HFFc6 (cell line): ENCODE measurements at places on chromosomes 1 and 21. TPM values are rescaled to one million over a fixed set of nuclear protein-coding genes. Genes with fewer than 3 reads are reported as not detected.

DNA sequence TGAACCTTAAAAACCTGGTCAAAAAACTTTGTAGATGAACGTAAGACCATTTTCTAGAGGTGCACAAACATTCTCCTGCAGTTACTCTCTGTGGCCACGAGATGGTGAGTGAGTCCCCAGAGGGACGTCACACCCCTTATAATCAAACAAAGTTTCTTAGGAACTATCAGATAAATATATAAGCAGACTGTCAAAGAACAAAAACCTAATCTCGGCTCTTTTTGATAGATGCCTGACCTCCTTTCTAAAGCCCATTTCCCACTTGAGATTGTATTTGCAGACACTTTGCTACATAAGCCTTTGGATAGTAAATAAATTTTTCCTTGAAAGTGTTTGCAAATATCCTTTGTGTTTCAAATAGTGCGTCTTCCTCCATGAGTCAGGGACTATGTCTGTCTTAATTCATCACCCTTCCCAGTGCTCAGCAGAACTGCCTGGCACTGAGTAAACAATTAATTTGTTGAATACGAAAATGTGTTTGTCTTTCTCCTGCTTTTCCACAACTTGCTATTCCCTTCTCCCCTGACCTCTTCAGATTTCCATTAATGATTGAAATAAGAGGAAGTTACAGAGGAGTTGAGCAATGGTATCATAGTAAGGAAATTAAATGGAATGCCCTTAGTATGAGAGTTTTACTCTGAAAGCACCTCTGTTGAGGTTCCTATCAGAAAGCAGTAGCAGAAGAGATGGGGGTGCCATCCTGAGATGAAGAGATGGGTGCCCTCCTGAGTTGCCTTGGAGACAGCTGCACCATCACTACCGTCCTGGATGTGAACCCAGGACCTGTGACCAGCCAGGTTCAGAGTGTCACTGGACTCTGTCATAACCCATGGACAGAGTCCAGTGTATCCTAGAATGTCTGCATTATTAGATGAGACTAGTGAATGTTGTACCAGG lies 57.8 kb upstream of the RAVER2 start:
- H3K4me1 ChIP-seq: peaks cover 33% of the 10 kb centered on the region
- H3K27ac ChIP-seq: peak overlapping the region; percentile 66
- H3K36me3 ChIP-seq: peaks cover 4% of the 10 kb centered on the region

The RHOU gene
- total RNA-seq: 0.28 to 0.45 TPM (median 0.31 TPM) in 3 replicates

DNA sequence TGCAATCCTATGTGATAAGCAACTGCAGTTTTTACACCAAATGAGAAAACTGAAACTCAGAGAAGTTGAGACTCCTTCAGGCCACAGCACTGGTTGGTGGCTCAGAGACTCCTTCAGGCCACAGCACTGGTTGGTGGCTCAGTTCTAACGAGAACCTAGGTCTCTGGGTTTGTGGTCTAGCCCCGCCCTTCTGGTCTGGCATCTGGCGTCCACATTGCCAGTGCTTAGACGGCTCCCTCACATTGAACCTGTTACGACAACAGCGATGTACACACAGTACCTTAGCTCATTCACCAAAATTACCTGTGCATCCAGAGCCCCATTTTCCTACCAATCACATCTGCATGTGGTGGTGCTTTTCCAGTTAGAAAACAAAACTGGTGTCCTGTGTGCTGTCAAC lies 66.1 kb downstream of the NID1 start:
- H3K4me3 ChIP-seq: peak overlapping the region; percentile 72; the same call in 1 of the 2 replicates
- peak overlapping the region; percentile 99 for H3K27ac ChIP-seq
- peaks cover 61% of the 10 kb centered on the region for H3K36me3 ChIP-seq
- DNase-seq: no peak
- peaks cover 59% of the 10 kb centered on the region for H3K4me1 ChIP-seq
- H3K27me3 ChIP-seq: peaks cover 5% of the 10 kb centered on the region; the same call in 1 of the 2 replicates

The PGLYRP3 gene
- not detected in 3 replicates for total RNA-seq

DNA sequence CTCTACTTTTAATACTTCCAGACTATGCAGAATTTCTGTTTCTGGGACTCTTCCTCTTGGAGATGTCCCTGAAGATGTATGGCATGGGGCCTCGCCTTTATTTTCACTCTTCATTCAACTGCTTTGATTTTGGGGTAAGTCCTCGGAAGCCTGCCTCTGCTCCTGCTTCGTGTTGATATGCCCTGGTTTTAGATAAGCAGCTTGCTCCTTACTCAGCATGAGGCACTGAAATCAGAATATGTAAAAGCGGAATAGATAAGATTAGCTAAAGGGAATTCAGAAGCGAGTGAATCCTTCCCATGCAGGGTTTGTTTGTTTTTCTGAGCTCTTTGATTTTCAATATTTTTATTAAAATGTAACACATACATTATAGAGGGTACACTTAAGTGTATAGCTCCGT lies 234.7 kb downstream of the CACNA1E start:
- no peak overlapping the region for H3K4me3 ChIP-seq
- no peak for DNase-seq
- no peak overlapping the region for H3K27ac ChIP-seq
- no peaks in the 10 kb centered on the region for H3K4me1 ChIP-seq

DNA sequence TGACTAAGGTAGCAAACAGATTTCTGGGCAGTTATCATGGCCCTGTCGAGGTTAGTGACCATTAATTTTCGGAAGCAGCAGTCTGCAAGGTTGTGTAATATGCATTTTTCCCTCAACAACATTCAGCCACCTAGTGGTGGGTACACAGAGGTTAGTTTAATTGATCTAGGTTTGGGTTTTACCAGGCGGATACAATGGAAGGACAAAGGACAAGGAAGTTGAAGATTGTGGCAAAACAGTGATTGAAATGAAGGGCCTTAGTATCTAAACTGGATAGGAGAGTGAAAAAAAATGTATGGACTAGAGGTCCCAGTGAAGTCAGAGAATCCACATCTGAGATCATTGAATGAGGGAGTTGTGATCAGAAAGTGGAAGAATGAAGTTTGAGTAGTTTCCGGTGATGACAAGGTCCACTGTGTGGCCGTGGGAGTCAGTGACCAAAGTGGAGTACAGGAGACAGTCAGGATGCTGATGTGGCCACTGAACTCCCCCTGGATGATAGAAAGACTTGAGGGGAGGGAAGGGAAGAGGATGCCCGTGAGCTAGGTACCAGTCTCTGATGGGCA lies 2.8 kb downstream of the ARMH1 start:
- peaks cover 25% of the 10 kb centered on the region for H3K4me1 ChIP-seq
- H3K27me3 ChIP-seq: no peaks in the 10 kb centered on the region; the same call in 1 of the 2 replicates
- DNase-seq: peak; percentile 76
- no peaks in the 10 kb centered on the region; the same call in 1 of the 2 replicates for H3K36me3 ChIP-seq

The SCCPDH gene
- total RNA-seq: 20.9 to 26.6 TPM (median 25.6 TPM) in 3 replicates

DNA sequence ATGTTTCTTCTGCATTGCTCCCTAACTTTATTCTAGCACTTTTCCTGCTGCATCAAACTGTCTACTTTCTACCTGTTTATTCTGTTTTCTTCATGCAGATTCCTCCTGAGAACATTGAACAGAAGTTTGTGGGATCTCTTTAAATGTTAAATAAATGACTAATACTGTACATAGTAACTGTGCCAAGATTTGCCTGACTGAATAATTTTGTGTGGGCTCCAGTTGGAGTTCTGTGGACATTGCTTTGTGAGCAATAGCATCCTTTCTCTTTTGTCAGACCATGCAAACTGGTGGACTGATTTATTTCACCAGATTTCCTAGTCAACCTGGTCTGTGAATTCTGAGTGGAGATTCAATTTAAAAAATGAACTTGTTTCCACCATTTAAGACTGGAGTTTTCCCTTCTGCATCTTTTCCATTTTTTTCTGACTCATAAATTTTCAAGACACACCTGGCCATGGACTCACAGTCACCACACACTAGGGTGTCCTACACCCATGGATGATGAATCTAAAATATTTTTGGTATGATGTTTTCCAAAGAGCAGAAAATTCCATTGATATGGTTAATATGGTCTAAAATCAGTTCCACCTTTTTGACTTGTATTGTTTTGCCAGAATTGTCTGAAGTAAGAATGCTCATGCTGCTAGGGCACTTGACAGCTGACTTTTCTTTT lies 140.7 kb upstream of the SPAG17 start:
- no peak overlapping the region for H3K4me3 ChIP-seq
- H3K36me3 ChIP-seq: no peaks in the 10 kb centered on the region
- H3K27ac ChIP-seq: no peak overlapping the region
- no peak for DNase-seq
- peaks cover 6% of the 10 kb centered on the region; the same call in 1 of the 2 replicates for H3K4me1 ChIP-seq
- peaks cover 3% of the 10 kb centered on the region for H3K27me3 ChIP-seq

DNA sequence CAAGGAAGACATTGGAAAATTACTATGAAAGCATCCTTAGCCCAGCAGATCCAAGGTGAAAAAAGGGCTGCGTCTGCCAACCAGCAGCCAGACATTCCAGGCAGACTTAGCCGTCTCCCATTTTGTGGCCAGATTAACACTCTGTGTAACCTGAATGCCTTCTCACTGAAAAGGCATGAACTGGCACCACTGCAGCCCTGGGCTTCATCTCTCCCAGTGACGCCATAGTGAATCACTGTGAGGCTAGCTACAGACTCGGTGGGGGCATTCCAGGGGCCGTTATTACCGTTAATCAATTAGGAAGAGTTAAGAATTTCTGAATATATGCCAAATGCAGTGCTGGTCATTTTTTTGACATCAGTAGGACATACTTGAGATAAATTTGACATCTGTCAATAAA lies 627.4 kb downstream of the LMO4 start:
- H3K36me3 ChIP-seq: no peaks in the 10 kb centered on the region
- peak overlapping the region; percentile 46 for H3K4me3 ChIP-seq
- peak overlapping the region; percentile 51 for H3K27ac ChIP-seq
- H3K4me1 ChIP-seq: peaks cover 75% of the 10 kb centered on the region

- peaks cover 55% of the 10 kb centered on the region for H3K4me1 ChIP-seq
- peak; percentile 77 for DNase-seq
- H3K27me3 ChIP-seq: peaks cover 2% of the 10 kb centered on the region; the same call in 1 of the 2 replicates
- H3K4me3 ChIP-seq: peak within 1 kb of the TSS; percentile 91
- H3K36me3 ChIP-seq: peaks cover 15% of the 10 kb centered on the region
- peak within 1 kb of the TSS; percentile 91 for H3K27ac ChIP-seq
Measured at GRCh38 chr1:16155537-16156410, at the start of gene EPHA2. TSS of gene EPHA2 (minus strand) at chr1:16156069. CDS start at chr1:16155932, 137 bp downstream.

DNA sequence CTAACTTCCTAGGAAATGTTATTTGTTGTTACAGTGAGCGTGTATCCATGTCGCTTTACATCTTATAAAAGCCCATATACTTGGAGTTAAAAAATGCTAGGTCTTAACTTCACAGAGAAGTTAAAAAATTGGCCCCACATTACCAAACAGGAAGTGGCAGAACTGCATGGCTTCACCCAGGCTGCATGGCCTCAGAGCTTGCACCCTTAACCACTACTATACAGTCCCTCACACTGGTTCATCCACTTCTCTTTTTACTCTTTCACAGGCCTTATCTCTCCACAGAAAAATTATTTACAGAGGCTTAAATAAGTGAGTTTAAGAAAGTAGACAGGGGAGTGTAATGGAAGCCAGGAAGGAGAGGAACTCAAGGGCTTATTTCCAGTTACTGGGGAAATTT lies 402.5 kb downstream of the HHAT start:
- H3K27ac ChIP-seq: no peak overlapping the region
- H3K36me3 ChIP-seq: no peaks in the 10 kb centered on the region
- peaks cover 2% of the 10 kb centered on the region; the same call in 1 of the 2 replicates for H3K27me3 ChIP-seq
- no peak for DNase-seq
- no peak overlapping the region for H3K4me3 ChIP-seq

The LCE1B gene
- not detected in 3 replicates for total RNA-seq

- no peaks in the 10 kb centered on the region; the same call in 1 of the 2 replicates for H3K27me3 ChIP-seq
- peaks cover 4% of the 10 kb centered on the region; the same call in 1 of the 2 replicates for H3K36me3 ChIP-seq
- H3K4me1 ChIP-seq: peaks cover 45% of the 10 kb centered on the region
- H3K27ac ChIP-seq: peak overlapping the region; percentile 99
Measured at GRCh38 chr1:224329484-224329841, 509 bp downstream of the NVL start.

GRCh38 chr21:34822942-34823341 lies 154.1 kb downstream of the CLIC6 start:
- peaks cover 80% of the 10 kb centered on the region for H3K36me3 ChIP-seq
- peak overlapping the region; percentile 50 for H3K4me3 ChIP-seq
- H3K27me3 ChIP-seq: peaks cover 8% of the 10 kb centered on the region

- no peaks in the 10 kb centered on the region; the same call in 1 of the 2 replicates for H3K27me3 ChIP-seq
- H3K4me3 ChIP-seq: no peak overlapping the region
- no peak overlapping the region for H3K27ac ChIP-seq
- H3K4me1 ChIP-seq: peaks cover 41% of the 10 kb centered on the region
Measured at GRCh38 chr1:17183388-17184160, 21.4 kb upstream of the PADI1 start.

The EDN2 gene
- not detected in 3 replicates for total RNA-seq

The TNNI3K gene
- not detected in 3 replicates for total RNA-seq

GRCh38 chr1:175498002-175498401 lies 245.4 kb downstream of the TNR start:
- no peaks in the 10 kb centered on the region for H3K4me1 ChIP-seq
- DNase-seq: no peak
- no peak overlapping the region for H3K27ac ChIP-seq
- peaks cover 4% of the 10 kb centered on the region; the same call in 1 of the 2 replicates for H3K27me3 ChIP-seq
- no peaks in the 10 kb centered on the region for H3K36me3 ChIP-seq

GRCh38 chr1:41882486-41882885 lies 36.2 kb downstream of the HIVEP3 start:
- DNase-seq: no peak
- H3K27me3 ChIP-seq: no peaks in the 10 kb centered on the region
- no peak overlapping the region for H3K4me3 ChIP-seq
- peaks cover 4% of the 10 kb centered on the region; the same call in 1 of the 2 replicates for H3K36me3 ChIP-seq

GRCh38 chr1:162732566-162733335 lies 57.8 kb upstream of the HSD17B7 start:
- H3K4me1 ChIP-seq: peaks cover 35% of the 10 kb centered on the region
- peak overlapping the region; percentile 55 for H3K27ac ChIP-seq
- peaks cover 50% of the 10 kb centered on the region for H3K36me3 ChIP-seq
- H3K27me3 ChIP-seq: no peaks in the 10 kb centered on the region; the same call in 1 of the 2 replicates
- H3K4me3 ChIP-seq: no peak overlapping the region
- DNase-seq: no peak

The EPS8L3 gene
- not detected in 3 replicates for total RNA-seq

The RPS8 gene
- 1,575 to 1,665 TPM (median 1,651 TPM) in 3 replicates for total RNA-seq

The OR2G6 gene
- not detected in 3 replicates for total RNA-seq

The KIF14 gene
- 5.3 to 12.1 TPM (median 9.9 TPM) in 3 replicates for total RNA-seq

The RCC1 gene
- 30.9 to 43.4 TPM (median 37.4 TPM) in 3 replicates for total RNA-seq

DNA sequence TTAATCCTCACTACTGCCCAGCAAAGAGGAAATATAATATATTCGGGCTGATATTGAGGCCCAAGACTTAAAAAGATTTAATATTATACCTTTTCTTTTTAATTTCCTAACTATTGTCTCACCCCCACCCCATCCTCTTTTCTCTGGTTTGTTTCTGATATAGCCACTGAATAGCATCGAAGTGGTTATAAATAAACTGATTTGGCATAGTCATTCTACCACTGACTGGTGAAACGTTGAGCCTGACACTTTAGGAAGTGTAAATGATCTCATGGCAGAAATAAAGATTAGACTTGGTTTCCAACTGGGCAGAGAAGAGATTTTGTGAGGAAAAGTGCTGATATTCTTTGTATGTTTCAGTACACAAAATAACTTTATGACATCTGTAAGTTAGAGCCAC lies 39.3 kb downstream of the DTL start:
- no peaks in the 10 kb centered on the region for H3K27me3 ChIP-seq
- H3K36me3 ChIP-seq: no peaks in the 10 kb centered on the region; the same call in 1 of the 2 replicates
- H3K4me1 ChIP-seq: peaks cover 10% of the 10 kb centered on the region
- no peak for DNase-seq
- H3K27ac ChIP-seq: no peak overlapping the region
- H3K4me3 ChIP-seq: no peak overlapping the region

GRCh38 chr1:165924117-165924516 lies 96.7 kb downstream of the UCK2 start:
- H3K4me3 ChIP-seq: no peak overlapping the region
- H3K27me3 ChIP-seq: no peaks in the 10 kb centered on the region
- no peak for DNase-seq
- peaks cover 9% of the 10 kb centered on the region for H3K4me1 ChIP-seq
